Occipital lobe (tissue), 3 donors: ENCODE measurements at places on chromosomes 4 and X. TPM values are rescaled to one million over a fixed set of nuclear protein-coding genes. Genes with fewer than 3 reads are reported as not detected.
A peak's percentile ranks its signal among the peaks of the same experiment; 100 is the strongest.

The BCORL1 gene
- 3.7 TPM for total RNA-seq

The CD38 gene
- total RNA-seq = 6.1 TPM

The AREG gene
- not detected for total RNA-seq

The MTNR1A gene
- total RNA-seq = 0.94 TPM

DNA sequence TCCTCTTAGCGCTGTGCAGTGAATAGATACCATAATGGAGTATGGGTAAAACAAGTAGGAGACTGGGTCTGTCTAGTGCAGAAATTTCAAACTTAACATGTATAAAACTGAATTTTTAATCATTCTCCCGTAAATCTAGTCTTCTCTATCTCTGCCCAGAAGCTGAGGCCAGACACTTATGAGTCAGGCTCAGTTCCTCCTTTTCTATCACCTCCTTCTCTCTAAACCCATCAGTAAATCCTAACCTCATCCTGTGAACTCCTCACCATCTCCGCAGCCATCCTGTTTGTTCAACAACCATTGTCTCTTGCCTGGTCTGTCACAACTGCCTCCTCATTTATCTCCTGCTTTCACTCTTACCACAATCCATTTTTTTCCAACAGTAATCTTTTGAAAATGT, 19.8 kb upstream of the SGMS2 start:
- DNase-seq = no peak

GRCh38 chrX:152817078-152817764, 13.3 kb downstream of the CETN2 start:
- no peak for DNase-seq

- no peak for DNase-seq
Observed at GRCh38 chr4:48979914-48980579, 6.0 kb upstream of the CWH43 start.

DNA sequence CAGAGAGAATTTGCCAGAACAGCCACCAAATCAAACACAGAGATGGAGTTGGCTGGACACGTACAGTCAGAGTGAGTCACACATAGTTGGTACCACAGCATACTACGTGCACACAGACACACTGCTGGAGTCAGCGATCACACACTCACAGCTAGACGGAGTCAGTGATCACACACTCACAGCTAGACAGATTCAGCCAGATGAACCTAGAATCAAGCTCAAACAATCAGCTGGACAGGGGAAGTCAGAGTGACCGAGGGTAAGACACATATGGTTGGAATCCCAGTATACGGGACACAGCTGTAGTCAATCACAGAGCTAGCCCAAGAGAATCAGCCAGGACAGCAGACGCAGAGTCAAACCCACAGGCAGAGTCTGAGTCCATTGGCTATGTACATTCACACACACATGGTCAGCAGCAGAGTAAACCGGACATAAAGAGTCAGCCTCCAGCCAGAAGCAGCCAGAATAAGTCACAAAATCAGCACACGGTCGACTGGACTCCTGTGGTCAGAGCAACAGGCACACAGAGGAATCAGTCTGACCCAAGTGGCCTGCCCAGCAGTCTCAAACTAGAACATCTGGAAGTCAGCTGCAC, 4.6 kb downstream of the SLC38A5 start:
- no peak for DNase-seq

GRCh38 chrX:154396973-154397887, 947 bp upstream of the RPL10 start:
- peak; percentile 56 for DNase-seq

- DNase-seq = no peak
Observed at GRCh38 chr4:182258441-182259000, 15.3 kb downstream of the TENM3 start.

DNA sequence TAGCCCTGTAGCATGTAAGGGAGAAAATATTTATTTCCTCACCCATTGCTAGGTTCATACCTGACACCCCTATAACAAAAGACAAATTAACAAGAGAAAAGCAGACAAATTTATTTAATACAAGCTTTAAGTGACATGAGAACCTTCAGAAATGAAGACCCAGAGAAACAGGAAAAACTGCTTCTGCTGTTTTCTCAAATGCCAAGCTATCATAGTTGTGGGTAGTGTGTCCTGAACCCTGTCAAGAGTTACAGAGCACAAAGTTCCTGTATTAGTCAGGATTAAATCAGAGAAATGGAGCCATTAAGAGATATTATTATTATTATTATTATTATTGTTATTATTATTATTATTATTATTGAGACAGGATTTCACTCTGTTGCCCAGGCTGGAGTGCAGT, 17.5 kb downstream of the CCDC160 start:
- DNase-seq = no peak

- DNase-seq = no peak
Observed at GRCh38 chrX:41045960-41046567, 39.2 kb upstream of the USP9X start.
